ENCODE measurements at places on chromosomes 5 and 9.

- peak; percentile 40 for DNase-seq
Observed at GRCh38 chr5:150562832-150563231, 54.9 kb downstream of the NDST1 start.

DNA sequence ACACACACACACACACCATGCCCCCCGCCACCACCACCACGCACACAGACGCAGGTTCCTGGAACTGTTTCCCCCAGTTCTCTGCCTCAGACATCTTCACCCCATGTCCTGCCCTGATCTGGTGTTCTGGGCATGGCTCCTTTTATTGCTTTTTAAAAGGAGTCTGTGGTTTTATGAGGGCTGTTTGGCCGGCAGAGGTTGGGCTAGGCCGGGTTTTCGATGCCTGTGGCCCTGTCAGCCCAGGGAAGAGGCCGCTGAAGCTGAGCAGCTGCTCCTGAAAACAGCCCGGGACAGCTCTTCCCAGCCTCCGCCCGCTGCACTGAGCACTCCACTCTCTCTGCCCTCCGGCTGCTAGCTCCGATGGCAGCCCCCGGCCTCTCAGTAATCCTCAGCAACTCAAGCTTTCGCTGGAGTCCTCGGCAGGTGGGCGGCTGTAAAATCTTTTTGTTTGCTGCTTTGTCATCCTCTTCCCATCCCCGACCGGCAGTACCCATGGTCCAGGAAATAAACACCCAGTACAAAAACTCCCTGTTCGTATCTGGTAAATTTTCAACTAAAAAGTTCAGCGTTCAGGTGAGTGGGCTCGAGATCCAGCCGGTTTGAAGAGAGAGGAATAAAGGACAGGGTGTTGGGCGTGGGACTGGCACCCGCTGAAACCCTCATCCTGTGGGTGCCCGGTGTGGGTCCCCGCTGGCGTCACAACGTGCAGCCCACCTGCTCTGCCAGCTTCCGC, 103.0 kb upstream of the ERCC6L2 start:
- DNase-seq: no peak

GRCh38 chr5:11009576-11009975, 248.5 kb upstream of the DAP start:
- no peak for DNase-seq

- DNase-seq: no peak
Observed at GRCh38 chr5:81232464-81233079, 550 bp upstream of the CKMT2 start.

GRCh38 chr5:79474367-79475151, 39.4 kb downstream of the HOMER1 start:
- DNase-seq: no peak

GRCh38 chr9:5448016-5448415, 2.3 kb upstream of the CD274 start:
- no peak for DNase-seq
